ENCODE measurements at places on chromosomes 4 and X. TPM values are rescaled to one million over a fixed set of nuclear protein-coding genes. Genes with fewer than 3 reads are reported as not detected.

DNA sequence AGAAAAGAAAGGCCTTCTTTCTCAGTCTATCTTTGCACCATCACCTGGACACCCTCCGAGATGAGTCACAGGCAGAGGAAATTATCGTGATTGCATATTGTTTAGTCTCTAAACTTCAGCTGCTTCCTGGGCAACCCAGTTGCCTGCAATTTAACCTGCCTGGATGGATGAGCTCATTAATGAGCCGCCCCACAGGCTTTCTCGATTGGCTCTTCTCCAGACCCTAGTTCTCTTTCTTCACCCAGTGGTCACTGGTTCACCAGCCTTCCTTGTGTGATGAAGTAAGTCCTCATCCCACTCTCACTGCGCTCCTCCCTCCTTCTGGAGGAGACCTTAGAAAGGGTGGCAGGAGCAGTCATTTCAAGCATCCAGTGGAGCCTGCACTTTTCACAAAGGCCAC is 94.4 kb downstream of the SOWAHB start:
- DNase-seq: peak; percentile 77

DNA sequence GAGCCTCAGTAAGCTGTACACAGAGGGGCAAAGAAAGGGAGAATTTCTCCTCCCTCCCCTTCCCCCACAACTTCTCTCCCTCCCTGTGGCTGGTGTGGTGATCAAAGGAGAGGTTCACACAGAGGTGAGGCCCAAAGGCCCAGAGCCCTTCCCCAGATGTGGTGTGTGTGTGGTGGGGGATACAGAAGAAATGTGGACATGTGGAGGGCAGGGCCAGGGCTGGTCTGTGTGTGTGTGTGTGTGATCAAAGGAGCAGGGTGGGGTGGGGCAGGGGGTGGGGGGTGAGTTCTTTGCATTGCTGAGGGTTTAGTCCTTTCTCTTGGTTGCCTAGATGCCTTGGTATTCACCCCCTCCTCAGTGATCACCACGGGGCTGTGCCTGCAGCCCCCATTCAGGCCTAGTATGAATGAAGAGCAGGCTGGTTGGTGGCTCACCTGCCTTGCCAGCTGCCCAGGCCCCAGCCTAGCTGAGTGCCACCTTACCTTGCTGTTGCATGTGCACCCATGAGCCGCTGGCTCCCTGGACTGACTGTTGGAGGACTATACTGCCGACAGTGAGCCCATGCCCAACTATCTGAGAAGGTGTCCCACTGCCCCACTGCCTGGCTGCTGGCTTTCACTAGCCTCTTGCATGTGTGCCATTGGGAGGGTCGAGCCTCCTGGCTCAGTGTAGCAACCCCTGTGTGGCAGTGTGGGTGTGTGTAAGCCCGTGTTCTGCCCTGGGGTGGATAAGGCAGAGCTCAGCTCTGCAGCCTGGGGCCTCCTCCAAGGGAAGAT is 101.9 kb downstream of the EFNB1 start:
- DNase-seq: peak; percentile 45

GRCh38 chr4:20572976-20573375 is 127.3 kb upstream of the PACRGL start:
- no peak for DNase-seq

DNA sequence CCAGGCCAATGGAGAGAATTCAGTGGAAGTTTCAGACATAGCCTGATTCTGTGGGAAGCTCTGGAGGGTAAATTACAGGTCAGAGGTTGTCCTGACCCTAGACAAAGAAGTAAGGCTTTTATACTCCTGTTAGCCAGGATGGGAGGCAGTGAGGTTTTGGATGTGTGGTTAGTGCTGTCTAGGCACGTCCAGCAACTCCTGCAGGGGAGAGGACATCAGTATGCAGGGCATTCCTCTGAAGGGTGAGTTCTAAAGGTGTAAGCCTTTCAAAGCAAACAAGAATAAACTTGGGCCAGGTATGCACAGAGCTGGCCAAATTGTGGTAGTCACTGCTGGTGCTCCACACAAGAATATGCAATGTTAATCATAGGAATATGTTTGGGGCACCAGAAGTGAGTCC is 562.5 kb downstream of the CCSER1 start:
- no peak for DNase-seq

The CSN1S1 gene
- not detected for total RNA-seq

DNA sequence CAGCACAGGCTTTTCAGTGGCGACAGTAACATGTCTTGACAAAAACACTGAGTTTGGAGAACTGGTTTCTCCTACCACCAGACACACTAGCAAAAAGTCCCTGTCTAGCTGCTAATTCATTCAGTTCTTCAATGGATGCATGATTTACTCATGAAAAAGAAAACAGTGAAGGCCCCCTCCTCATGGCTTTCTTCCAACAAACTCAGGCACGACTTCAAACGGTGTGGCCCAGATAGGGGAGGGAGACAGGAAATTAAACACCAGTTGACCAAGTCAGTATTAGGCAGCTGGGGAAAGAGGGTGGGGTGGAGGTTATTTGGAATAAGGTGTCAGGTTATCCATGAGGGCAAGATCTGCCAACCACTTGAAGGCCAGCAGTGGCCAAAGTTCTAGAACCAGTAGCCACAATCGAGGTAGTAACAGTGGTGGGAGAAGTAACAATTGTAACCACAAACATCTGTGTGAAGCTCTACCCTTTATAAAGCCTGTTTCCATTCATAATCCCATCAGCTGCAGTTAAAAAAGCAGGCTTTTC is 60.2 kb downstream of the SEPSECS start:
- no peak for DNase-seq

- DNase-seq: no peak
Observed at GRCh38 chr4:144357975-144358374, 217.5 kb upstream of the GYPA start.

The PNMA6F gene
- total RNA-seq: not detected

GRCh38 chr4:189202869-189203271 is 737.8 kb upstream of the FRG1 start:
- DNase-seq: no peak

DNA sequence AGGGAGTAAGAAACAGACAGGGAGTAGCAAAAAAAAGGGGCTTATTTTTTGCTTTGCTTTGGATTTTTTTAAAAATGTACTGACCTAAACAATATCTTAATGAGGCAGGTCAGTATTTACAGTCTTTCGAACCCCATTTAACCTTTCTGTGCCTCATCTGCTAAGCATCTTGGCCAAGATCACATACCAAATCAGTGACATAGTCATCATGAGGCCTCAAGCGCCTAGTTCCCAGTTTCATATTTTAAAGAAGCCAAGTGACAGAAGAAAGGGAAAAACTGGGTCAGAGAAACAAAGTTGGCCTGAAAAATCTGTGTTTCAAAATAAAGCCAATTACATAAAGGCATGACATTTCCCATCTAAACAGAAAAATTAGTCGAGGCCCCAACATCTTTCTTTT is 94.6 kb upstream of the WDR44 start:
- no peak for DNase-seq

GRCh38 chr4:83112678-83113428 is 1.7 kb downstream of the PLAC8 start:
- peak; percentile 49 for DNase-seq

GRCh38 chr4:56375458-56375857 is 11.8 kb downstream of the AASDH start:
- DNase-seq: no peak

DNA sequence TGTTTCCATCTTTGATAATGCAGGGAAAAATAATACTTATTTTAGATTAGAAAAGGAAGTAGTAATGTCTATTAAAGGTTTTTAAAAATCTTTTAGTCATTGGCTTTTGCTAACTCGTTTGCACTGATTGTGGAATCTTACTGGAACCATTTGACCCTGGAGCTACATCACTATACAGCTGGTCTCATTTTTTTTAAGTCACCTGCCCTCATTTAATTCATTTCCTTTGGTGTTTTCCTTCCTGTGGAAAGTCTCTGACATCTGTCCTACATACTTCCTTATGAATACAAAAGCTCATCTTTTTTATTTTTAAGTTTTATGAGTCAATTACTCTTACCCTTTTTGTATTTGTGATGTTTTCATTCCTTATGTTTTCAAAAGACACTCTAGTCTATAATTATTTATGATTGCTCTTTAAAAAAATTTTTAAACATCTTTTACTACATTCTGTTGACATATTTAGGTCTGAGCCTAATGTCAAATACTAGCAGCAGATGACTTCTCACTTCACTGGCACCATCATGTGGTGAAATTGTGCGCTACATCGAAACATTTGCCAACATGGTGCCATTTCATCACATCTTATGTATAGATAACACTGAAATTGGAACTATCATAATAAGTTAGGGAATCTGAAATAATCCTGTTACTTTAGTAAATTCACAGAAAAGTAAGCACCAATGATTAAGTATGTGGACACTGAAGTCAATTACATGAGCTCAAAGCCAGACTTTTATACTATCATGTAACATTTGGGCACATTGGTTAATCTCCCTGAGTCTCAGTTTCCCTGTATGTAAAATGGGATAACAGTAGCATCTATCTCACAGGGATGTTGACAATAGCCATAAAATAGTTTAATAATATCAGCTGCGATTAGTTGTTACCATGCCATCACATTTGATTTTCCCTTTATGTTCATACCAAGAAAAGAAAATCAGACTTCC is 9.4 kb upstream of the MMAA start:
- peak; percentile 86 for DNase-seq
